Renal cortical epithelial cell (primary cell): ENCODE measurements at places on chromosomes 6 and 20.

- no peak for DNase-seq
Observed at GRCh38 chr6:157982102-157982562, 469 bp downstream of the SYNJ2 start.

GRCh38 chr6:1325461-1326309, 13.8 kb downstream of the FOXQ1 start:
- peak; percentile 92 for DNase-seq

GRCh38 chr6:11542863-11543262, 5.3 kb downstream of the TMEM170B start:
- DNase-seq, result no peak

DNA sequence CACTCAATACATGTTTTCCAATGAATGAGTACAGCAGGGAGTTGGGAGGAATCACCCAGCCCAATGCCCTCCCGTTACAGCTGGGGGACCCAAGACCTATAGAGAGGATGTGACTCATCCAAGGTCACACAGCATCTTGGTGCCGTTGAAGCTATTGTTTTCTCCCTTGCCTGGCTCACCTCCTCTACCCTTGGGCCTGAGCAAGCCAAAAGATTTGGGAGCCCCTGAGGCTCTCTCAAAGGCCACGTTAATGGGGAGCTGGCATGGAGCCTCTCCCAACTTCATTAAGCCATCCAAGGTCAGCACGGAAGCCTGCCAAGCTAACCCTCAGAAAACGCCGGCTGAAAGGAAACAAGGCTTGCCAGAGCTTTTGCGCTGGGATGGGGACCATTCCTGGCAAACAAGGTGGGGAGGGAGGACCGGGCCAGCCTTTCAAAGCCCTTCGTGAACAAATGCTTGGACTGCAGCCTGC, 30.4 kb downstream of the KCNB1 start:
- no peak for DNase-seq

DNA sequence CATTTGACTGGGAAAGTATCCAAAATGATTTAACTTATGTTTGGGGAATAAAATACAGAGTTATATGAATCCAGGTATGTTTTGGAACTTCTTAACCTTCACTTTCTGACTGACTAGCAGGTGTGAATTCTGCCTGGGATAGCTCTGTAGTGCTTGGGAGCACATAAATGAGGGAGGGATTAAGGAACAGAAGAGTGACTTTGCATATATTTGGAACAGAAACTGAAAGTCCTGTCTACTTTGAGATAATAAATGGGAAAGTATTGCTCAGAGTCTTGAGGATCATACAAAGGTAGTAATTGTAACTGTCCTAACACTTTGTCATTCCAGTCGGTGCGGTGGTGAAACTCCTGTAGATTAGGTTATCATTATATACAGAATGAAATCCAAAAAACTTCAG, 317.6 kb downstream of the RIMS1 start:
- DNase-seq, result no peak

- peak; percentile 86 for DNase-seq
Observed at GRCh38 chr6:4336778-4337442, 201.5 kb upstream of the ECI2 start.
